ENCODE measurements at places on chromosomes 6 and 20. TPM values are rescaled to one million over a fixed set of nuclear protein-coding genes. Genes with fewer than 3 reads are reported as not detected.

DNA sequence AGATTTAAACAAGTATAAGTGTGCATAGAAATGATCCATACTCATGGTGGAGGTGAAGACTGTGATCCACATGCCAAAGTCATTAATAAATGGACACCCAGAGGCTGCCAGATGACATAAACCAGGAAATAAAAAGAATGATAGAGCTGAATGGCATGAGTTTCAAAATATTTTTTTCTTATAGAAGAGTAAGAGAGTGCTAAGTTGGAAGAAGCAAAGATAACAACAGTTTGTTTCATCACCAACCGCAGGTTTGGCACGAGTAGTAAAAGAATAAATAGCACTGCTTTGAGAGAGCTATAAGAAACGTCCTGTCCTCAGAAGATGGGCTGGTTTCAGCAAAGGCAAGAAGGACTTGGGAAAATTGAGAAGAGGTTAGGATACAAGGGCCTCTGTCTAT lies 246.9 kb downstream of the UBE3D start:
- no peaks in the 10 kb centered on the region for H3K4me1 ChIP-seq
- H3K4me3 ChIP-seq, result no peak overlapping the region
- DNase-seq, result no peak
- no peak overlapping the region for H3K27ac ChIP-seq
- H3K27me3 ChIP-seq, result no peaks in the 10 kb centered on the region

DNA sequence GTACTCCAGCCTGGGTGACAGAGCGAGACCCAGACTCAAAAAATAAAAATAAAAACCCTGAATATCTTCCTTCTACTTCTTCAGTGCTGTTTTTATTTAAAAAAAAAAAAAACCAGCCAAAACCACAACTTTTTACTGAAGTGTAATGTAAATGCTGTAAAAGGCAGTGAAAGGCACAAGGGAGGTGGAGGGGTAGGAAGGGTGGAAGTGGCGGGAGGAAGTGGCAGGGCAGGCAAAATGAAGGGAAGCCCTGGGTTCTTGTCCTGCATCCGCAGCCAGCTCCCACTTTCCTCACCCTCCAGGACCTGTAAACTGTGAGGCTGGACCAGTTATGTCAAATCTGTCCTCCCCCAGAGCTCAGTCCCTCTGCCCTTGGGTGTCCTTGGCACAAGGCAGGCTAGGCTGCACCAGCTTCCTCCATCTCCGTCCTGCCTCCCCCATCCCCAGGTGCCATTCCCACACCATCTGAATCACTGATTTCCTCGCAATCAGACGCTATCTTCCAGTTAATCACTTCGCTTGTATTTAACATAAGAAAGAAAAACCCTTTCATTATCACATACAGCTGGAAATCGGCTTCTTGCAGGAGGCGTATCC lies 13.7 kb upstream of the PANK2 start:
- no peak overlapping the region for H3K4me3 ChIP-seq
- peaks cover 8% of the 10 kb centered on the region for H3K4me1 ChIP-seq
- DNase-seq, result no peak
- no peaks in the 10 kb centered on the region for H3K27me3 ChIP-seq
- H3K27ac ChIP-seq, result no peak overlapping the region
- peaks cover 12% of the 10 kb centered on the region for H3K36me3 ChIP-seq

ZNFX1 gene
- total RNA-seq, result 10.4 TPM

DNA sequence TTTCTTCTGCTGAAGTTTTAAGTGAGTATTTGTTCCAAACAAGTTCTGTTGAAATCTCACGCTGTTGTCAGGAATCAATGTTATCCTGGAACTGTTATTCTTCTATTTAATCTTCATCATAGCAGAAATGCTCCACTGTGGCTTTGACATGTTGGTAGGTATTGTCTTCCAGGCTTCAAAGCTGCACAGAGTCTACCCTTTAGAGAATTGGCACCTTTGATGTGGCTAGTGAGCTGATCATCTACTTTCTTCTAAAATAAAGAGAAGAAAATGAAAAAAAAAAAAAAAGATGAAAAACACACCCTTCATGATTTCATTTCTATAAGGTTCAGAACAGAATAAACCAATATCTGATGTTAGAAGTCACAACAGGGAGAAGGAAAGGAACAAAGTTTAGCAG lies 5.8 kb upstream of the ZSCAN23 start:
- no peaks in the 10 kb centered on the region for H3K36me3 ChIP-seq

DNA sequence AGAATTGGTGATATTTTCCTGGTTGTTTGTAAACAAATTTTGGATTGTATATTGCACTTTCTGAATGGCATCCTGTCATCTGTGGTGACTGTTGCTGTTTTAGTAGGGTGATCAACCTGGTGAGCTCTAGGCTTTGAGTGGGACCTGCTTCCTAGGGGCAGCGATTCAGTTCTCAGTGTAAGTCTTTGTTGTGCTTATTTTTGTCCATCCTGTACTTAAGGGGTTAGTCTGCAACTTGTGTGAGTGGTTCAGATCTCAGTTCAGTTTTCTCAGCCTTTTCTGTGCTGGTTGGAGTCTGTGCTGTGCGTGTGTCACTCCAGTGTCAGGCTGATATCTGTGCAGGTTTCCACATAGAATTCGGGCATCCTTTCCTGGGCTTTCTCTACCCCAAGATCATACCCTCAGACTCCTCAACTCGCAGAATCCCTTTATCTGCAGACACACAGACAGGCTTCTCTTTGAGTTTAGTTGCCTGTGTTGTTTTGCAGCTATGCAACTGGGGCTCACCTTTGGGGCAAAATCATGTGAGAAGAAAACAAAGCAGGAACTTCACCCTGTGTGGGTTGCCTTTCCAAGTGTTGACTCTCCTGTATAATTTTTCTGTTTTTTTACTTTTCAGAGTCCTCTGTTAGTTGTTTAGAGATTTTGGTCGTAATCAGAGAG lies 177.7 kb downstream of the FARS2 start:
- no peaks in the 10 kb centered on the region for H3K4me1 ChIP-seq
- no peak for DNase-seq
- H3K36me3 ChIP-seq, result peaks cover 10% of the 10 kb centered on the region
- no peaks in the 10 kb centered on the region for H3K27me3 ChIP-seq

DNA sequence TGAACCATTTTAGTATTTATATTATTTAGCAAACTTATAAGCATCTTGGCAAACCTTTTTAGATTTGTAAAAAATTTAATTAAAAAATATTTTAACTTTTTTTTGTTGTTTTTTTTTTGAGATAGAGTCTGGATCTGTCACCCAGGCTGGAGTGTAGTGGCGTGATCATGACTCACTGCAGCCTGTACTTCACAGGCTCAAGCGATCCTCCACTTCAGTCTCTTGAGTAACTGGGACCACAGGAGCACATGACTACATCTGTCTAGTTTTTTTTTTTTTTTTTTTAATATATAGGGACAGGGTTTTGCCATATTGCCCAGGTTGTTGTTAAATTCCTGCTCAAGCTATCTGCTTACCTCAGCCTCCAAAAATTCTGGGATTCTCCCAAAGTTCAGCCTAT lies 161.1 kb downstream of the EYS start:
- H3K4me1 ChIP-seq, result no peaks in the 10 kb centered on the region
- DNase-seq, result no peak
- H3K27ac ChIP-seq, result no peak overlapping the region
- H3K4me3 ChIP-seq, result no peak overlapping the region

DNA sequence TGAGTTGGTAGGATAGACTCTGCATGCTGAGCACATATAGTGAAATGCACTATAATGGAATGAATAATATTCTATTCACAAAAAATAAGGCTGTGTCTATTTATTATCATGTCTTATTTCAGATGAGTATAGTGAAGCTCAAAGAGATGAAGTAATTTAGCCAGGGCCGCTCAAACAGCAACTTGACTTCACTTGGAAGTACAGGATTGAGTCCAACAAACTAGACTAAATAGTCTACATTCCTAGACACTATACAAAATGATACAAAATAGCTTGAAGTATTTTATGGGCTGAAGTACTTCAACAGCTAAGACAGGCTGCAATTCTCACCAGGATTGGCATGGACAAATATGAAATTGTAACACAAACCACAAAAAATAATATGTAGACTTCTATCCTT lies 144.5 kb upstream of the DST start:
- no peak overlapping the region for H3K27ac ChIP-seq
- peaks cover 11% of the 10 kb centered on the region for H3K4me1 ChIP-seq
- no peak overlapping the region for H3K4me3 ChIP-seq
- no peak for DNase-seq

DNA sequence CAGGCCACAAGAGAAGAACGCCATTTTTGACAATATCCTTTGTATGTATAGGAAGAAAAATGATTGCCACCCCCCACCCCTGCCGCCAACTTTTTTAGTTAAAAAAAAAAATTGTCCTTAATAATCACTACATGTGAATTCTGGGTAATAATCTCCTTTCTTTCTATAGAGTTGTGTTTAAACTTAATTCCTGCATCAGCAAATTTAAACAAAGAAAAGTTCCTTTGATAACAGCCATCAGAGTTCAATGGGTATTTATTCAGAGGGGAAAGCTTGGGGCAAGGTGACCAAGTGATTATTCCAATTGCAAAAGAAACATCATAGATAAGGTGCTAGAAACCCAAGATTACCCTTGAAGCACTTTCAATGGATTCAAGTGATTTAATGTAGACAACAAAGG lies 47.0 kb downstream of the GCLC start:
- H3K4me3 ChIP-seq, result no peak overlapping the region
- H3K27ac ChIP-seq, result peak overlapping the region; percentile 55
- peaks cover 5% of the 10 kb centered on the region for H3K36me3 ChIP-seq
- no peak for DNase-seq
- peaks cover 3% of the 10 kb centered on the region for H3K4me1 ChIP-seq

DNA sequence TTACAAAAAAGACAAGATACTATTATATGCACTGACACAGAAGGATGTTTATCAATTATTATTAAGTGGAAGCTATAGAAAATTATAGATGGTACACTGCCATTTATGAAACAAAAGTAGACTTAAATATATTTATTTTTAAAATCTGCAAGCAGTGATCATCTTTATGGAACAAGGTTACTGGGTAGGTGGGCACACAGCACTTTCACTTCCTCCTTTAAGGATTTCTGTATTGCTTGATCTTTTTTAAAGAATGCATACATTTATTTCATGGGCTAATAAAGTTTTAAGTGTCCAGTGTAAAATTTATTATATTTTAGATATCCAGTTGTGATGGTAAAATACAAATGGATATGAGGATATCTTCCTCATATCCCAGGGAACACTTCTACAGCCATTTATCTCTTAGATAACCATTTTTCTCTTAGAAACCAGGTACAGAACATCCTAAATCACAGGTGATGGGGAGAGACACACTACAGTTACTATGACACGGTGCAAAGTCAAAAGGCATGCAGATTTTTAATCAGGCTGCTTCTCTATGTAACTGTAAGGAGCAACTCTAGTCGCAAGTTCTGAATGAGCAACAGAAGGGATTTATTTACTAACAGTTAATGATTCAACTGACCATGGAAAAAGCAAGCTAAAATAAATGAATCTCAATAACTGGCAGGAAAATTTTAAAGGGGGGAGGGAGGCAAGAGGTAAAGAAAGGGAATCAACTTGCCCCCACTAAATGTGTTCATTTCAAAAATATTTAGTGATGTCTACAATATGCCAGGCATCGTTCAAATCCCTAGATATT lies 2.2 kb downstream of the FBXL4 start:
- peak overlapping the region; percentile 97 for H3K4me3 ChIP-seq
- H3K4me1 ChIP-seq, result peaks cover 19% of the 10 kb centered on the region
- peaks cover 23% of the 10 kb centered on the region for H3K36me3 ChIP-seq

TNFRSF6B gene
- not detected for total RNA-seq

- no peaks in the 10 kb centered on the region for H3K36me3 ChIP-seq
- no peak for DNase-seq
- H3K4me3 ChIP-seq, result peak overlapping the region; percentile 72
- no peak overlapping the region for H3K27ac ChIP-seq
Measured at GRCh38 chr20:63642527-63643247, 10.5 kb downstream of the STMN3 start.

SAMD3 gene
- total RNA-seq, result 0.73 TPM

All from neural crest cell (in vitro differentiated cells).